Right ventricle myocardium inferior (tissue), 1 donor: ENCODE measurements at places on chromosomes 1 and 21. TPM values are rescaled to one million over a fixed set of nuclear protein-coding genes. Genes with fewer than 3 reads are reported as not detected.

DNA sequence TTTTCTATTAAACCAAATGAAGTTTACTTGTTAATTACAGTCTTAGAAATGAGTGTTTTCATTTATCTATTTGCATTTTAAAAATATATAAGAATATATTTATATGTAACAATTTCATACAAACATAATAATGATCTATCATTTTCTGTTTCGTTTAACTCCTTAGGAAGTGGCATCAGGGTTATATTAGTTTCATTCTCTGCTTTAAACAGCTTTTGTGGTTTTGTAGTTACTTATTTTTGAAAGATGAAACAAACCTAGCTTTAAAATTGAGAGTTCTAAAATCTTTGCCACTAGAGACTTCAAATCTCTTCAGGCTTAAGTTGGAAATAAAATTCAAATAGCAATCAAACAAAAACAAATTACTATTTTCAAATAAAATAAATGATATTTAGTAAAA, 2110.6 kb downstream of the MRPL39 start:
- no peak for DNase-seq

GRCh38 chr1:63592536-63593302, 492 bp upstream of the PGM1 start:
- no peak for DNase-seq

DNA sequence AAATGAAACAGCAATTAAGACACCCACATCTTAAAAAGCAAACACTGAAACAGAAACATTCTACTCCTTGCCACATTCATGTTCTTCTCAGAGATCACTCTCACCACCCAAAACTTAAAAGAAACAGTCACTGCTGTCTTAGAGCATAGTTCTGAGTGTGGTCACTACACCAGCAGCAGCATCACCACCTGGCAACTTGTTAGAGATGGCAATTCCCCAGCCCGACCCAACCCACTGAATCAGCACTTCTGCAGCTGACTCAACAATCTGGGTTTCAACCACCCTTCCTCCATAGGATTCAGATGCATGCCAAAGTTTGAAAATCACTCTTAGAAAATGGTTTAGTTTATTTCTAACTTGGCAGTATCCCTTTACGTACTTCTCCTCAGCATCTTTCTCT, 126.1 kb downstream of the CDC42BPA start:
- peak; percentile 61 for DNase-seq

DNA sequence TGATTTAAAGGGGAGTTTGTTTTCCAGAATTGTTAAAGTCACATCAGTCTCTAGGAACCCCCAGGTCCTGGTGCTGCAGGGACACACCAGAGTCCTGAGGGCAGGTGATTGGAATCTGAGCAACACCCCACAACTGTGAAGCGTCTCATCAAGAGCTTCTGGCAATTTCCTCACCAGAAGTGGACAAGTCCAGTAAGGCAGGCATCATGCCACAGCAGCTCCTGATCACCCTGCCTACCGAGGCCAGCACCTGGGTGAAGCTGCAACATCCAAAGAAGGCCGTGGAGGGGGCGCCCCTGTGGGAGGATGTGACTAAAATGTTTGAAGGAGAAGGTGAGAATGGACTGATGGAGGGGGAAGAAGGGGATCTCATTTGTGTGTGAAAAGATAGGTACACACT, 2.1 kb downstream of the ZFP69 start:
- DNase-seq: no peak

- peak; percentile 88 for DNase-seq
Measured at GRCh38 chr1:66271216-66271903, 262.6 kb upstream of the SGIP1 start.

GRCh38 chr1:165218731-165219130, 137.8 kb downstream of the LMX1A start:
- DNase-seq: no peak

GRCh38 chr1:233105225-233105624, 154.8 kb downstream of the NTPCR start:
- no peak for DNase-seq

DNA sequence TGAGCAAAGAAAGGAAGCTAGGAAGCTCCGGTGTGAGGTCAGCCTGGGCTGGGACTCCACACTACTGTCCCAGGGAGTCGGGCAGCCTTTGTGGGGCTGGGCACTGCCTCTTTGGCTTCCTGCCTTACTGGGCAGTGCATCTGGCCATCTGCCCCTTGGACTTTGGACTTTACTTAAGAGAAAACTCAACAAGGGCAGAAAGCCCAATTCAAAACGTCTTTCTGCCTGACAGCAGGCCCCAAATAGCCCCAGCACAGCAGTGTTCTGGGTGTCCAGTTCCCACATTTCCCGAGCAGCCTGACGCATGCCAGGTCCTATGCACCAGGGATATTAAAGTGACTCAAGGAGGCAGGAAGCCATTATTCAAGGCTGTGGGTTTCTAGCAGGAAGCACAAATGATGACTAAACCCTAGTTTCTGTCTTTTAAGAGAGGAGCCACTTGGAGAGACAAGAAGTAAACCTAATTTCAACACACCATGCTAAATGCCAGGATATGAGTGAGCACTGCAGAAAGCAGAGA, 37.9 kb upstream of the EDEM3 start:
- DNase-seq: peak; percentile 86

GRCh38 chr1:111200802-111201161, 336 bp upstream of the DENND2D start:
- DNase-seq: no peak

- DNase-seq: no peak
Measured at GRCh38 chr21:18384771-18385170, 18.8 kb downstream of the TMPRSS15 start.

DNA sequence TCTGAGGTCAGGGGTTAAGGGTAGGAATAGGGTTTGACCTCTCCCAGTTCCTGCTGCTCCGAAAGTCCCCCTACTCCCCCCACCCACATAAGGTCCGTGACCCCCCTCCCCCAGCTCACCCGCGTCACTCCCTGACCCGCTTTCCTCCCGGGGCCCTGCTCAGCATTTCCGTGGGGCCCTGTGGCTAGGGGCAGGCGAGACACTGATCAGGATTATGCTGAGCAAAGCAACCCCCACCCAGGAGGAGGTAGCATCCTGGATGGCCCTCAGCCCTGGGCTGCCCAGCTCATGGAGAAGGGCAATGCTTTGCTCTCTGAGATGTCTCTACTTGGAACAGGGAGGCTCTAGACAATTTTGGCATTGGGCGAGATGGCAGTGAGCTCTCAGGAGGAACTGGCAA, 3.7 kb downstream of the RORC start:
- no peak for DNase-seq

DNA sequence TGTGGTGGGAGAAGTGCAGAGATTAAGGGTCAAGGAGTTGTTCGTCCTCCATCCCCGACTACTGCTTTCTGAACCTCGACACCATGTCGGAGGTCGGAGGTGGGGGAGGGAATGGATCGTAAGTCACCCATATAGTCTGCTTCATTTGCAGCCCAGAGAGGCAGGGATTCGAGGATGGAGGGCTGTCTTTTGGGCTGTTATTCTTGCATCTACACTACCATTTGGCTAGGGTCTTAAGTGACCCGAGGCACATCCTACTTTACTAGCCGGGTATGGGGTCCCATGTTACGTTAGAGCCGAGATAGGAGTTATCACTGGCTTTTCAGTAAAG, 578 bp downstream of the USP21 start:
- no peak for DNase-seq

- DNase-seq: no peak
Measured at GRCh38 chr1:38274974-38275373, 228.4 kb upstream of the POU3F1 start.

- no peak for DNase-seq
Measured at GRCh38 chr1:113983391-113983790, 4.1 kb downstream of the OLFML3 start.

DNA sequence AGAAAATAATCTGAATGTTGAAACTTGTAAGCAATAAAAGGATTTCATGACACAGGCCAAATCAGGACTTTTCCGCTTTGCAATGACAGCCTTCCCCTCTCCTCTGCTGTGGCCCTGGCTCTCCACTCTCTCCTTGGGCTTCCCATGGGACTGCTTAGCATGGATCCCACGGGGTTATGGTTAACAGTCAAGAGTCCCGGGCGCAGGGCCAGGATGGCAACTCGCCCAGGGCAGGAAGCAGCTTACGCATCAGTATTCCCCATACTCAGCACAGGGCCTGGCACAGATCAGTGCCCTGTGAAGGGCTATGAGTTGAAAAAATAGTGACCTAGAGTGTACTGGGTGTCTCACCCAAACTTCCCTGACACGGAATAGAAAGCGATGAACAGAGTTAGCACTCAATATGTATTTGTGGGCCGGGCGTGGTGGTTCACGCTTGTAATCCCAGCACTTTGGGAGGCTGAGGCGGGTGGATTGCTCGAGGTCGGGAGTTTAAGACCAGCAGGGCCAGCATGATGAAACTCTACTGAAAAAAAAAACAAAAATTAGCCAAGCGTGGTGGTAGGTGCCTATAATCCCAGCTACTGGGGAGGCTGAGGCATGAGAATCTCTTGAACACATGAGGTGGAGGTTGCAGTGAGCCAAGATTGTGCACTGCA, 29.1 kb upstream of the GRHL3 start:
- peak; percentile 89 for DNase-seq

DNA sequence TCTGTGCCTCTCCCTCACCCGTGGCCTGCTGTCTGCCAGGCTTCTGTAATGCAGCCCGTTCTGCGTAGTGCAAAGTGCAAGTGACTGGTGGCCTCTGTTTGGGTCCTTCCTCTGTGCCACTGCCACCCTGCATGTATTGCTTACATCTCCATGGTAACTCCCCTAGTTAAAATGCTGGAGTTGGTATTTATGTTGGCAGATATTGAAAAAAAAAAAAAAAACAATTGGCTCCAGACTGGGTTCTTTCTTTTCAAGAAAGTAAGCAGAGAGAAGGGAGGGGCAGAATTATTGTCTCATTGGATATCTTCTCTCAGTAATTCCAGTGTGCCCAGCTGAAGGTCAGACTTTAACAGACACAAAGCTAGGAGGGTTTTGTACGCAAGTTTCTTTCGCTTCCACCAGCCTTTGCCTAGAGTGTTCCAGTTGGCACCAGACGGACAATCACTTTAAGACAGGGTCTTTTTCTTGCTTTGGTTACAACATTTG, 242.3 kb downstream of the PBX1 start:
- no peak for DNase-seq

DNA sequence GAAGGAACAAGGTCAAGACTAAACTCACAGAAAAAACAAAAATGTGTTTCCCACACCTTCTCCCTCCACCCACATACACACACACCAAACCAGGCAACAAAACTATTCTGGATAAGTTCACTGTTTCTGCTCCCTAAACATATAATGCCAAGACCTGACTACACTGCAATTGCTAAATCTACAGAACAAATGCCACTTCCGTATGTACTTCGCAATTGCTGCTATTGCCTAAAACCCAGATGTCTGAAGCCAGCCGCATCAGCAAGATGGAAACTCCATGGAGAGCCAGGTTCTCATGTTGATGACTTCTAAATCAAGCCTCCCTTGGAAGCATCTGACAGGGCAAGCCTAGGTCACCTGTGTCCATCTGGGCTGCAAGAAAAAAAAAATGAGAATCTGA, 8.3 kb upstream of the AIM2 start:
- no peak for DNase-seq

DNA sequence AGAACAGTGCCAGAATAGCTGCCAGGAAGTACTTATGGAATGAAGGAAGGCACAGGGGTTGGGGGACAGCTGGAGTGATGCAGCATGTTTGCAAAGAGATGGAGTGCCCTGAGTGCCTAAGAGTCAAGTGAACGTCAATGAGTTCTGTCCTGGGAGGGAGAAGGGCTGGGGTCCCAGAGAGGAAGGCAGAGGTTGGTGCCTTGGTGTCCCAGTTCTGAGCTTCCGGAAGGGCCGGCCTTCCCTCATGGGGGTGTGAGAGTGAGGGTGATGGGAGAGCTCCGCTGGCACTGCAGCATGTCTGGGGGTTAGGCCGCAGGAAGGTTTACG, 17.6 kb downstream of the NES start:
- no peak for DNase-seq

GRCh38 chr21:16587681-16588375, 858.0 kb downstream of the USP25 start:
- DNase-seq: no peak

GRCh38 chr1:2635361-2636010, 2.7 kb upstream of the MMEL1 start:
- DNase-seq: no peak

DNA sequence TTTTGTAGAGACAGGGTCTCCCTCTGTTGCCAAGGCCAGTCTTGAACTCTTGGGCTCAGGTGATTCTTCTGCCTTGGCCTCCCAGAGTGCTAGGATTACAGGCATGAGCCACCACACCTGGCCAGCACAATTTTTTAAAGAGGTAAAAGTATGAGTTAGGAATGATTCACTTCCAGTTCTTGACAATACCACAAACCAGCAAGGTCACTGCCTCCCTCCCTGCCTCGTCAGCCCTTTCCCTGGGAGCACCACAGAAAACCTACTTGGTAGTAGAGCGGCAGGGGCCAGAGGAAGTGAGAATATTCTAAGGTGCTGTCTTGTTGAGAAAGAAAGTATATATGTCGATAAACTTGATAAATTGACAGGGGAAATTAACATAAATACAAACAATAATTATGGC, 10.8 kb upstream of the CDA start:
- no peak for DNase-seq

- DNase-seq: no peak
Measured at GRCh38 chr1:167052389-167052788, 37.8 kb downstream of the GPA33 start.

- peak; percentile 73 for DNase-seq
Measured at GRCh38 chr21:25639551-25640201, 618 bp downstream of the JAM2 start.

GRCh38 chr1:13517193-13517812, 3.5 kb upstream of the LRRC38 start:
- no peak for DNase-seq

- no peak for DNase-seq
Measured at GRCh38 chr1:118334506-118334905, 149.5 kb upstream of the SPAG17 start.

Gene BTBD8
- total RNA-seq: 4.3 TPM

Gene NBPF4
- not detected for total RNA-seq

Gene MYOG
- total RNA-seq: not detected

Gene MSH4
- 0.35 TPM for total RNA-seq

Gene PGBD5
- total RNA-seq: 15.5 TPM

Gene OR2W3
- total RNA-seq: not detected

Gene APOBEC4
- not detected for total RNA-seq

Gene COG2
- total RNA-seq: 28.1 TPM

Gene SFT2D2
- 16.9 TPM for total RNA-seq

Gene SLC25A34
- total RNA-seq: 57.2 TPM

Gene ATP6V1G3
- total RNA-seq: not detected

Gene TIAM1
- 3.8 TPM for total RNA-seq

Gene PAFAH2
- 9.7 TPM for total RNA-seq

Gene CD52
- 6.5 TPM for total RNA-seq

Gene MKNK1
- total RNA-seq: 39.8 TPM

Gene KIF14
- 0.11 TPM for total RNA-seq

Gene NOTCH2NLA
- total RNA-seq: 6.6 TPM
